ENCODE measurements at places on chromosomes 5 and 9.
A peak's percentile ranks its signal among the peaks of the same experiment; 100 is the strongest.

DNA sequence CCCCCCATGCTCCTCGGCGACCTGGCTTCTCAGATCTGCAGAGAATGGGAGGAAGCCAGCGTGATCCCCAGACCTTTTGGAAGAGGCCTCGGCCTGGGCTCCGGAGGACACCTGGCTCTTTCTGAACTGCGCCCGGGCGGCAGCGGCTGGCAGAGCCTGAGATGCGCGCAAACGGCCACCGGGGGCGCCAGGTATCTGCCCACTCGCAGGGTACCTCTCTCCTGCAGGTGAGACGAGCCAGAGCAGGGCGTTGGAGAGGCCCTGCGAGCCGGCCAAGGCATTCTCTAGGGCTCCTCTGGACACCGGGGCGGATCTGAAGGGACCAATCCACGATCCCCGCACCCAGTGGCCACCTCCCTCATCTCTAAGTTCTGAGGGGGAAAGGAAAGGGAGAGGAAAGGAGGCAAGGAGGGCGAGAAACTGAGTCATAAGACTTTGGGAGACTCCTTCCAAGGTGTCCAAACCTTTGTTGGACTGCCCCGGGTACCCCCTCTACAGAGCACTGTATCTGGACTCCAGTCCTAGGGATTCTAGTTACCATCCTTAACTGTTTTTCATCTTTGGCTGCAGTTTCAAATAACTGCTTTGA, 55.0 kb upstream of the SLC46A2 start:
- peak; percentile 10 for DNase-seq

- no peak for DNase-seq
These were observed 90.3 kb upstream of the CCNH start for GRCh38 chr5:87503004-87503403.

DNA sequence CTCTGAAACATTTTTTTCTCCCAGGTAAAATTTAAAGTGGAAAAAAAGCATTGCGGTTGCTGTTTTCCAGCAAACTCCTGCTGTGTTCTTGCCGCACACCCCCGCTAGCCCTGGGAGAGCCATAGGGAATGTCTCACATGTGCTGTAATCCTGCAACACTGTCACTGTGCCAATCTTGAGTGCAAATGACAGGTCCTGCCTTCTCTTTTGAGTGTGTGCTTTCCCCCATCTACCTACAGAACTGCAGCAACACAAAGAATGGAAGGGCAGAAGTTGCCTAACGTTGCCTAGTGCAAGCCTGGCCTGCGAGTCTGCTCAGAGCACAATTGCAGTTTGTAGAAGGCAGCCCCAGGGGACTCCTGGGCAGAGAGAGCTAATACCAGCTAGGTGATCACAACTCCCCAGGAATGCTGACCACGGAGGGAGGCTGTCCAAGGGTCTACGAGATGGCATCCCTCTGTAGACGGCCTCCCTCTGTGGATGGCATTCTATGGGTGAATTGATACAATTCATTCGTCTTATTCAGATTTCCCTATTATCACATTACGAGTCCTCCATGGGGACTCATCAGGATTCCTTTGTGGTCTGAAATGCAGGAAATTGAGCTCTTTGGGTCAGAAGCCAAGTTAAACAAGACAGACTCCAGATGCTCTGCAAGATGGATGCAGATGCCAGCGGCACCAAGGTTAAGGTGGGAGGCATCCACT, 172.6 kb upstream of the S1PR3 start:
- no peak for DNase-seq

DNA sequence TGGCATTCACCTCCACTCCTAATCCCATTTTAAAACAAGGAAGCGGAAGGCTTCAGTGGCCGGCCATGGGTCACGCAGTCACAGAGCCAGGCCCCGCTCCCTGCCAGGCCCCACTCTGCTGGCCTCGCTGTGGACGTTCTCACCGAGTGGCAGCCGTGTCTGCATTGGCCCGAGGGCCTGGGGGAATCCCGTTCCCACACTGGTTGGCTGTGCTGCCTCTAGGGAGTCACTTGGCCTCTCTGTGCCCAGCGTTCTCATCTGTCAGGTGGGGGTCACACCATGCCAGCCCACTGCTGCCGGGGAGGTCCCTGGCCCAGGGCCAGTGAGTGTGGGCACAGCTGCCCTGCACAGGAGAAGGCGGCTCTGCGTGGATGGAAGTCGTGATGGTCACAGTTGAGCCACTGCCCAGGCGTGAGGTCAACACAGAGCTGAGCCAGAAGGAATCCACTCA, 13.4 kb upstream of the SLC9A3 start:
- no peak for DNase-seq

DNA sequence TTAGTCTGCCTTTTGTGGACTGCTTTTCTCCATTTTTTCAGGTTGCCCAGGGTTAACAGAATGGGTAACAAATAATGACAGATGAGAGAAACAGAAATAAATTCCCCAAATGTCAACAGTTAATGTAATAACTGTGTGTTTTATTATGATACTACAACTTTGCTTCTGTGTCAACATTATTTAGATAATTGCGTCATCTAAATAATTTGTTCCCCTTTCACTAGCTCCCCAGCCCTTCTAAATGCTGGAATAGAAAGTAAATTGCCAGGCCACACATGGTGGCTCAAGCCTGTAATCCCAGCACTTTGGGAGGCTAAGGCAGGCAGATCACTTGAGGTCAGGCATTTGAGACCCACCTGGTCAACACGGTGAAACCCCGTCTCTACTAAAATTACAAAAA, 53.5 kb downstream of the RNF38 start:
- DNase-seq, result no peak

DNA sequence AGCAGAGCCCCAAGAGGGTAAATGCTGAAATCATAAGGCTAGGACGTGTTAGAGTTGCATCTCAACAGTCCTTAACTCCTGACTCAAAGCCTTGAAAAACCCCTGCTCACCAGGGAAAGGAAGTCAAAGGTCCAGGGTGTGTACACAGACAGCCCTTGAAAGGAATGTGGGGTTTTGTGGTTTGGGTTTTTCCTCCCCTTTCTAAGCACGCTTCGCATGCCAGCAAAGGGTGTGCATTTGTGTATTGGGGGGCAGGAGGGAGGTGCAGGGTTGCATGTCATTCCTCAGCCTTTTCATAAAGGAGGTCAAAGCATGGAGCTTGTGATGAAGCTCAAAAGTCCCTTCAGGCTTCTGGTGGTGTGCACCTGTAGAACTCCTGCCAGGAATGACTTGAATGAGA, 17.3 kb upstream of the XPA start:
- DNase-seq, result no peak

GRCh38 chr5:15752663-15753285, 252.8 kb downstream of the FBXL7 start:
- no peak for DNase-seq

- DNase-seq, result no peak
These were observed 18.4 kb upstream of the RARS1 start for GRCh38 chr5:168467755-168468330.

DNA sequence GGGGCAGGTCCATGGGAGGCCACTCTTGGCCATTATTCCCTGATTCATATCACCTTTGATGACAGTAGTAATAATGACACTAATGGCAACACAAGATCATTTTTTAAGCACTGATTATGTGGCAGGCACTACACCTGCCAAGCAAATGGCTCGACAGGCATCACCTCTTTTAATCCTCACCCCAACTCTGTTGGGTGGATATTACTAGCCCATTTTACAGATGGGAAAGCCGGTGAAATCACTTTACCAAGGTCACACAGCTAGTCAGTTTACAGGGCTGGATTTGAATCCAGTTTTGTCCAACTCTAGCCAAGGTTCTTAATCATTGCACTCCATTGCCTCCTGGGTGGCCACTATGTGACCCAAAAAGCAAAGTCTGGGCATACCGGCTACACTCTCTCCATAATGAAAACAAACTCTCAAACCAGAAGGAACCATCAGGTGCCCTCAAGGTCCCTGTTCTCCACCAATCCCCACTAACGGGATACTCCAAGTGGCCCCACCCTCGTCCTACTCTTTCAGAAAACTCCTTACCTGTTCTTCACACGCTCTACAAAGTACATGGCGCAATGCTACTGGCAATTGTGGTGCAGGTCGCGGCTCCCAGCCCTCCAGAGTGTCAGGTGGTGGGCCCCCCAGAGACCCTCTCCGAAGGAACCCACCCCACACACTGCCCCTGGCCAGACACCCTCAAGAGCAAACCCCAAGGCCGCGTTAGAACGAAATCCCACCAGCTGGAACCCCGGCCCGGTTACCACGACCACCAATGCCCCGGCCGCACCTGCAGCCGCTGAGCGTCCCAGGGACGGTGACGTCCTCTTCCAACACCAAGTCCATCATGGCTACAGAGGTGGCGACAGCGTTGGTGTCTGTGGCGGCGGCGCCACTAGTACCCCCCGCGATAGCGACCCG, 572 bp downstream of the CDK5RAP2 start:
- DNase-seq, result no peak

DNA sequence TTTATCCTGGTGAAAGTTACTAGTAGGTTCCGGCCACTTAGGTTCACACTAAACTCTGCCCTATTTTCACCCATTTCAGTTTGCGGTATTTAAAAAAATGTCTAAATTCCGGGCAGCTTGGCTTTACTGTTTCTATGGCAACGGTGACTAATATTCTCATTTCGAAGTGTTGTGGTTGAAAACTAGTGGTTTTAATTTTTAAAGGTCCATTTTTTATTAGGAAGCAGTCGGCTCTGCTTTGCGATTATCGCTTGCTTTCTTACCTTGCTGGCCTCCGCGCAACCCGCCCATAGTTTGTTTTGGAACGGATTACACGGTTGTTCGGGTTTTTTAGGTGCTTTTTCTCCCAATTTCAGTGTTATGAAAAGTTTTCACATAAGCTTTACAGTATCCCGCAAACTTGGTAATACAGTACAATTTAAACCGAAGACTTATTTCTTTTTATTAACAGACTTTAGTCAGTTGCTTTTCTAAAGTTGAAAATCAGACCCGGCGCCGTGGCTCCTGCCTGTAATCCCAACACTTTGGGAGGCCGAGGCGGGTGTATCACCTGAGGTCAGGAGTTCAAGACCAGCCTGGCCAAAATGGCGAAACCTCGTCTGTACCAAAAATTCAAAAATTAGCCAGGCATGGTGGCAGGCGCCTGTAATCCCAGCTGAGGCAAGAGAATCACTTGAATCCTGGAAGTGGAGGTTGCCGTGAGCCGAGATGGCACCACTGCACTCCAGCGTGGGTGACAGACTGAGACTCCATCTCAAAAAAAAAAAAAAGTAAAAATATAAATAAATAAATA, 1.6 kb downstream of the KDM4C start:
- peak; percentile 13 for DNase-seq

DNA sequence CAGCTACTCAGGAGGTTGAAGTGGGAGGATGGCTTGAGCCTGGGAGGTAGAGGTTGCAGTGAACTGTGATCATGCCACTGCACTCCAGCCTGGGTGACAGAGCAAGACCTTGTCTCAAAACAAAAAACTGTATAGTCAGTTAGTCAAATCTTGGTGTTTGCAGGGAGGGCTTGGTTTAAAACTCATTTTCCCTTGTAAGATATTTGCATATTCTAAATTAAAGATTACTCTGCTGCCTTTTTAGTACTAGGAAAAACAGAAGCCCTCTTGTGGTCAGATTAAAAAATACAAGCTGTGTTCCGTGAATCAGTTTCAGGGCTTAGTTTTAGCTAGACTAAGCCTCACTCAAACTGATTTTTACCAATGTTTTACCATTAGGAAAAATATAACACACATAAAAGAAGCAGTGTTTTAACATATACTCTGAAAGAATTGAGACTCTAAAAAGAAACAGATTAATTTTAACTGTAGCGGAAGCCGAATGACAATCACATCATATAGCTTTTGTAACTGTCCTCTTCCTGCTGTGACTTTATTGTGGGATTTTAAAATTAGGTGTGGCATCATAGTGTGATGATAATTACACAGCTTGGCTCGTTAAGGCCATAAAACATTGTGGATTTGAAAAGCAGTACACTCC, 84.9 kb upstream of the BASP1 start:
- no peak for DNase-seq

DNA sequence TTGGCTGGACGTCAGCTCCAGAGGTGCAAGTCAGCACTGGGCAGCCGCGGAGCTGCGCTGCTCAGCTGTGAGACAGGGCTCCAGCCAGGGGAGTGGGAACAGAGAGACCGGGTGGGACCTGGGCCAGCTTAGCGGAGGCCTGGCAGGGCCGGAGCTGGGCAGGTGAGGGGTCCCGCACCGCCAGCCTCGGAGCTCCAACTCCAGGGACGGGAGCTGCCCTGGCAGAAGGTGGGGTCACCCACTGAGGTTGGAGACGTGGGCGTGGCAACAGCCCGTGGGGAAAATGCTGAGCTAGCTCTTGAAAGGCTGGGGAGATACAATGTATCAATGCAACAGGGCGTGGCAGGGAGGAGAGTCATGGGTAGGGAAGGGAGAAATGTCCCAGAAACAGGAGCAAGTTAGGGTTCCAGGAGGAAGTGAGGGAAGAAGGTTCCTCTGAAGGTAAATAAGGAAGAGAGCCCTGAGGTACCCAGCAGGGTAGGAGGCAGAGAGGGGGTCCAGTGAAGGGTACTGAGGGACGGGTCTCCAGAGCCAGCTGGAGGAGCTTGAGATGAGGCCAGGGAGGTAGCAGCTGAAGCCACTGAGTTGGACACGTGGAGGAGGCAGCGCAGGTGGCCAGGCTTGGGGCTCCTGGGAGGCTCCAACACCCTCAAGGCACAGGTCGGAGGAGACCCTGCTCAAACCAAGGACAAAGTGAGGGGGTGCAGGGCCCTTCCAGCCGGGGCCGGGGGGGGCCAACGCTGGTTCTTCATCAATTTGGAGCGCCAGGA, 736 bp upstream of the NKD2 start:
- no peak for DNase-seq

- no peak for DNase-seq
These were observed 68.1 kb upstream of the FBXL7 start for GRCh38 chr5:15431923-15432322.

DNA sequence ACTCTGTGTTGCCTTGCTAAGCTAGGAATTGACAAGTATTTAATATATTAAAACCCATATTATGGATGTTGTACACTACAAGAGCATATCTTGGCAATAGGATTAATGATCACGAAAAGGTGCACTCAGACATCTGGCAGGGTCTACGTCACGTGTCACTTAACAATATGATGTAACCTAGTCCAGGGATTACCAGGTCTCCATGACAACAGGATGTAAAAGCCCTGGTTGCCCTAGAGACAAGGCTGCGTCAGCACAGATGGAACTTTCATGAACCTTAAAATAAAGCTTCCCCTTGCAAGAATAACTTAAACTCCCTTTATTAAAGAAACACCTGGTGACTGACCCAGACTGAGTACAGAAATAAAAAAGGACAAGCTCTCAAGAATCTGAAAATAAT, 717.8 kb downstream of the CDH18 start:
- DNase-seq, result no peak

- peak; percentile 57 for DNase-seq
These were observed 713 bp downstream of the MOB3B start for GRCh38 chr9:27528886-27529315.

GRCh38 chr9:92773810-92774209, 9.2 kb upstream of the BICD2 start:
- no peak for DNase-seq

GRCh38 chr5:135921388-135921787, 25.7 kb upstream of the IL9 start:
- DNase-seq, result no peak

GRCh38 chr9:120742951-120743416, 28.7 kb upstream of the MEGF9 start:
- DNase-seq, result no peak

GRCh38 chr5:66959653-66960052, 236.9 kb downstream of the CD180 start:
- no peak for DNase-seq
